Right cardiac atrium (tissue), 5 donors: ENCODE measurements at places on chromosomes 5 and 9. TPM values are rescaled to one million over a fixed set of nuclear protein-coding genes. Genes with fewer than 3 reads are reported as not detected.

CORO2A gene
- 0.11 TPM for total RNA-seq

SOHLH1 gene
- total RNA-seq: not detected

PCDHGB7 gene
- 10.5 TPM for total RNA-seq

ADRA1B gene
- 2.0 TPM for total RNA-seq

PCDHB7 gene
- 0.79 TPM for total RNA-seq

ANKRD34B gene
- total RNA-seq: not detected

TAF11L5 gene
- total RNA-seq: not detected

TMEM167A gene
- total RNA-seq: 55.0 TPM

MYMK gene
- total RNA-seq: not detected

ADAMTS12 gene
- 1.0 TPM for total RNA-seq

OGN gene
- total RNA-seq: 32.1 TPM

DNA sequence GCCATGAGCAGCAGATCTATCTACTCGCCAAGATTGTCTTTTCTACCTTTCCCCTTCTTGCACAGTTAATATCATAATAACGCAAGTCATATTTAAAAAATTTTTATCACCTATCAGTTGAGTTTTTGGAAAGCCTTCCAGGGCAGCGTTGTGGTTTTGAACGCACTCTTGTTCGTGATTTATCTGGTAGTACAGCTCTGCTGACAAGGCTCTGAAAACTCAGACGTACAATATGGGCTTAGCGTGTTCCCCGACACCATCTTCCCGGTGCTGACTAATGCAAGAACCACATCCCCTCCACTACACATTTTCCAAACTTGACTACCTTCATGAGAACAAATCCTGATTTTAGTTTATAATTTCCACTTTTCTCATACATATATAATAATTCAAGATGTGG lies 1.6 kb upstream of the NFIL3 start:
- no peak for DNase-seq

DNA sequence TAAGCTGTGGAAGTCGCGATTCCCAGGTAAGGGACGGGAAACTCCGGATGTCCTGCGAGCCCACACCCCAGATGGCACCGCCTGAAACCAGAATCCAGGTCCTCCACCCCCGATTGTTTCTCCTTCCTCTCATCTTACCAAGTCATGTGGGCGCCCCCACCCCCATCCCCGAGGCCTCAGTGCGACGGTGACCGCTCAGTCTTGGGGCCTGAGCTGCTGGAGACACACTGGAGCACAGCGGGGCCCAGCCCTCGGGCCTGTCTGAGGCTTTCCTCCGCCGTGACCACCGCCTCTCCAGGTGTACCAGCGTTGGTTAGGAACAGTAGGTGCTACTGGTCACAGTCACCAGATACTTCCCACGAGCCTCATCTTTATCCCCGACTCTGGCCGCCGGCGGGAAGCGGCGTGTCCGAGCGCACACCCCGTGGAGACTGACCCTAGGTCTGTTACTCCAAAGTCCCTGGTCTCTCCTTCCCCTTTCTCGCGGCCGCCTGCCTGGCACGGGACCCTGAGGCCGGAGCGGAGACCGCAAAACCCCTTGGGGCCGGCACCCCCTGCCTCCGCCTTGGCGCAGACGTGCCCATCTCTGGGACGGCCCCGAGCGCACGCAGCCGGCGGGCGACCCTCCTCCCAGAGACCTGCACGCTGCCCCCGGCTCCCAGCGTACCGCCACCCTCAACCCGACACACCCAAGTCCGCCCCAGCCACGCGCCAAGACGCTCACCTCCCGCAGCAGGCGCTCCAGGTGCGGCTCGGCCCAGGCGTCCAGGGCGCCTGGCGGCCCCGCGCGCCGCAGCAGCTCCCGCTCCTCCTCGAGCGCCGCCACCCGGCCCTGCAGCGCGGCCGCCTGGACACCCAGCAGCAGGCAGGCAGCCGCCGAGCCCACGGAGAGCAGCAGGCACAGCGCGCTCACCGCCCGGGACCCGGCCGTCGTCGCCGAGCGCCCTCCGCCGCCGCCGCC lies 733 bp downstream of the COL23A1 start:
- DNase-seq: peak; percentile 72

- DNase-seq: no peak
Observed at GRCh38 chr5:24606971-24607370, 37.8 kb downstream of the CDH10 start.

DNA sequence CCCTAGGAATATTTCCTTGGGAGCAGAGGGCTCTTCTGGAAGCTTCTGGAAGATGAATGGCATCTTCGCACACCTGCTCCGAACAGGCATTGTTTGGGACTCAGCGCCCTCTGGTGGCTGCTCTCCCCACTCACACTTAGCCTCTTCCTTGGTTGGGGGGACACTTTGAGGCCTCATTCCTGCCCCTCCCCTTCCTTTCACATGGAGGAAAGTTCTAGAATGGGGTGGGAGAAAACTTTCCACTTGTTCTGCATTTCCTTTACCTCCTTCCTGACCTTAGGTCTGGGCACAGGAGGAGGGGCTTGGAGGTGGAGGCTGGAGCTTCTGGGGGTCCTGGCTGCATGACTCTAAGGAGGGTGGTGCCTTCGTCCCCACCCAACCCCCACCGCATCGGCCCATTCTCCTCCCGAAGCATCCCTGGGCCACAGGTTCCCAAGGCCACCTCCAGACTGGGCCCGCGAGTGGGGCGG lies 19.3 kb upstream of the SMIM32 start:
- DNase-seq: peak; percentile 47

- DNase-seq: no peak
Observed at GRCh38 chr9:125632321-125633115, 74.5 kb downstream of the MAPKAP1 start.

DNA sequence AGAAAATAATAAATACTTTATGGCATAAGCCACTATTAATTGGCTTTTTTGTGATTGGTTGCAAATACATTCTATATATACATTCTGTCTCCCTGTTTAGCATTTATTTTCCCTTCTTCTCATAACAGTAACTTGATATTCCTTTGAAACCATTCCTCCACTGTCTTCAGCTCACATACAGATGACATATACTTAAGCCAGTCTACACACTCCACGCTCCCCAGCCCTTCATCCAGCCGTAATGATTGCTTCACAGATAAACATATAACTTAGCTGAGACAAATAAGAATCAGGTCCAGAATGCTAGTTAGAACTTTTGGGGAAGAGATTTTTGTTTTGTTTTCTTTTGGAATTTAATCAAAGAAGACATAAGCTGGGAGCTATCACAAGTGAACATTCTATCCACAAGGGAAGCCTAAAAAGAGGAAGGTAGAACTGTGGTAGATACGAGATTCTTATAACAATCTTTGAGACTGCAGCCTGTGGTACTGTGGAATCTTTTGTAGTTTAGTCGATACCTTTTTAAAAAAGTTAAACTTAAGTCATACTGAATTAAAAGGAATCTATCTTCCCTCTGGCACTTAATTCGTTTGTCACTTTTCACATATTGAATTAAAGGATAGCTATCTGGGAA lies 365.1 kb upstream of the PRR16 start:
- DNase-seq: no peak

DNA sequence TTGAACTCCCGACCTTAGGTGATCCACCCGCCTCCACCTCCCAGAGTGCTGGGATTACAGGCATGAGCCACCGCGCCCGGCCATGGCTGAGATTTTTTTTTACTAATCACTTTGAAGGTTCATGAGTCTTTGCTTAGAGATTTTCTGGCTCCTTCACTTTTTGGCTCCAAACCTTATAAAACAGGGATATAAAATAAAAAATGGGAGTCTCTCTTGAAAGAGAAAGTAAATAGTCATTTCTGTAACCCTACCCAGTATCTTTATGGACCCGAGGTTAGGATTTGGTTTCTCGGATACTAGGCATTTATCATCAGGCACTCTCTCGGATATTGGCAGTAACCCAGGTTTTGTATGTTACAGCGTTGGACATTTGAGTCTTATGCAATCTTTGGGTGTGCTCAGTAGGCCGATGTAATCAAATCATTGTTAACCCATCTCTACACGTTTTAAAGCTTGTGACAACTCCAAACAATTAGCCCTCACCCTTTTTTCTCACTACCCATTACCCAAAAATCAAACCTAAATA lies 25.3 kb downstream of the STXBP1 start:
- no peak for DNase-seq

GRCh38 chr5:133829786-133830185 lies 138.6 kb downstream of the C5orf15 start:
- DNase-seq: no peak

GRCh38 chr9:5612185-5612530 lies 16.7 kb upstream of the RIC1 start:
- DNase-seq: no peak

- peak; percentile 72 for DNase-seq
Observed at GRCh38 chr9:121992571-121993212, 100.4 kb downstream of the TTLL11 start.

DNA sequence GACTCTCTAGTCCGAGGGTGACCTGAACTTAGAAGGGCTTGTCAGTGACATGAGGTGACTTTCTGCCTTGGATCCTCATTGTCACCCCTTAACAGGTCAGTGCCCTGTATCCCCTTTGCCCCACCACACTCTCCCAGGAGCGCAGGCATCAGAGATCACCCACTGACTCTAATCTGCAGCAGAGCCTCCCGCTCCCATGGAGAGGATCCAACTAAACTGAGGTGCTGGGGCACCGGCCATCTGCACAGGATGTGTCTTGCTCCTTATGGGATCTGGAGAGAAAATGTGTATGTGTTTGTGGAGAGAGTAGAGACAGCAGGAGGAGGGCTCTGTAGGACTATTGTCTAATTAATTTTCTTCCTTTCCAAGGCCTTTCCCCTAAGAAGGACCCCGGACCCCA lies 213.7 kb downstream of the ROR2 start:
- no peak for DNase-seq

- DNase-seq: no peak
Observed at GRCh38 chr5:179776411-179776938, 17.3 kb upstream of the LTC4S start.

- DNase-seq: no peak
Observed at GRCh38 chr9:123423311-123423640, 67.3 kb downstream of the CRB2 start.

GRCh38 chr5:172723508-172723907 lies 47.5 kb downstream of the DUSP1 start:
- DNase-seq: no peak

DNA sequence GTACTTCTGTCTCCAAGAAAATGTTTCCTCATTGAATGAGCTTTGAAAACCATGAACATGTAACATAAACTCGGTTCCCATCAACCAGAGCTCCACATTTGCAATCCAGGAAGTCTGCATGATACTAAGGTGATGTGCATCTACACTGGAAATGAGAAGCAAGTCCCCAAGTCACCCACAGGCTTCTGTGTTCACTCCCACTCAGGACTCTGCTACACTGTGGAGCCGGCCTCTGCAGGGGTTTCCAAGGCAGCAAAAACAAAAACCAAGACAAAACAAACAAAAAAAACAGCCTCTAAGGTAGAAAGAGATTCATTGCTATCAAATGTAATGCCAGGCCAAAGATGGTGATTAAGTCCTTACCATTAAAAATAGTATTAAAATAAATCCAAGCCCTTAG lies 593.7 kb downstream of the IRX1 start:
- DNase-seq: no peak

DNA sequence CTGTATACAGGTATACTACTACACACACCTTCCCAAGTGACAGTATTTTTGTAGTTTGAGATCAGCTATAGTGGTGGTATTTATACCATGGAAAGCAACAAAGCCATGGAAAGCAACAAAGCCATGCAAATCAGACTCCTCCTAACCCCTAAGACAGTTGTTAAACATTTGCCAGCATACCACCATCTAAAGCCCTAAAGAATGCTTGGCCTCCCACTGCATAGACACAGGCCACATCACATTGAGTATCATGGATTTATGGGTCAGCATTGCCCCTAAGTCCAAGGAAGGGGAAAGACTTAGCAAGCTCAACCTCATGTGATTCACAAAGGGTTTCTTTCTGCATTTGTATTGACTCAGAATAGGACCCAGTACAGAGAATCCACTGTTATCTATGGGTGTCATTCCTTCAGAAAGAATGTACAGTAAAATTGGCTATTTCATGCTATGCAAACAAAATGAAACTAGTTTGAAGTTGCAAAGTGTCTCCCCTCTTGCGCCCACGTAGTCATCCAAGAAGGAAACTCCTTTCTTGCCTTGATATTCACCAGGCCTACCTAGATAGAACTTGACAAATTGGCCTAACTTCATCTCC lies 70.4 kb upstream of the IQGAP2 start:
- no peak for DNase-seq

GRCh38 chr5:109468288-109468676 lies 58.5 kb upstream of the PJA2 start:
- no peak for DNase-seq

DNA sequence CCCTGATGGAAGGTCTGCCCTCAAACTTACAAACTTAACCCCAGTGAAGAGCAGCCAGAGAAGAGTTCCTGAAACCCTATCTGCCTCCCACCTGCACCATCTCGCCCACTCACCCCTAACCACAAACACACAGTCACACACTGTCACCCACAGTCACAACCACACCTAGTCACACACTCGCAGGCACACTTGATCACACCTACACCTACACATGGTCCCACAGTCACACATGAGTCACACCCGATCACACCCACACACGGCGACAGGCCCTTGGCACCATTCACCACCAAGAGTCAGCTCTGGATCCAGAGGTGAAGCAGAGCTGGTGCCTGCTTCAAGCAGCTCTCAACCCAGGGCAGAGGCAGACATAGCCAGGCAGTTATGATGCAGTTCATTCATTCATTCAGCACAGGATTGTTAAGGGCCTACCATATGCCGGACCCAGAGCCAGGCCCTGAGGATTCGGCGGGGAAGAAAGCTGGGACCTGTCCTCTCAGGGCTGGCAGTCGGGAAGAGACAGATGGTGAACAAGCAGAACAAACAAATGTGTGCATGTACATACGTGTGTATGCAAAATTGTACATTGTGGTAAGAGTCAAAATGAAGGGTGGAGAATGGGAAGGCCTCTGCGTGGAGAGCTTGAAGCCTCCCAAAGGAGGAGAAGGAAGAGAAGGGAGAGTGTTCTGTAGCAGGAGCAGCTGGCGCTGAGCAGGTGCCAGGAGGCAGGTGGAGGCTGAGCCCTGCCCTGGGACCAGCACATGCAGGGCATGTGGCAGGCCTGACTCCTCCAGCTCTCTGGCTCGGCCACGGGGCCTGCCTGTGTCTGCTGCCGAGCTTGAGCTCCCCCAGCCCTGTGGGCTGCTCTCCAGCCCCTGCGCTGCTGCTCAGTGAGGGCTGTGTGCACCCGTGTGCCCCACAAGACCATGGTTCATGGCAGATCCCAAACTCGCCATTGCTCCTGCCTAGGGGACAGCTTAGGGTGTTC lies 6.4 kb downstream of the TSPAN17 start:
- DNase-seq: no peak
